ENCODE measurements at places on chromosomes 3 and 15. TPM values are rescaled to one million over a fixed set of nuclear protein-coding genes. Genes with fewer than 3 reads are reported as not detected.

GRCh38 chr3:130658678-130659077 lies 88.0 kb downstream of the PIK3R4 start:
- DNase-seq = no peak

- DNase-seq = no peak
Observed at GRCh38 chr3:14861446-14862302, 42.9 kb downstream of the FGD5 start.

GRCh38 chr3:43537225-43537624 lies 84.6 kb downstream of the ANO10 start:
- DNase-seq = peak; percentile 37

DNA sequence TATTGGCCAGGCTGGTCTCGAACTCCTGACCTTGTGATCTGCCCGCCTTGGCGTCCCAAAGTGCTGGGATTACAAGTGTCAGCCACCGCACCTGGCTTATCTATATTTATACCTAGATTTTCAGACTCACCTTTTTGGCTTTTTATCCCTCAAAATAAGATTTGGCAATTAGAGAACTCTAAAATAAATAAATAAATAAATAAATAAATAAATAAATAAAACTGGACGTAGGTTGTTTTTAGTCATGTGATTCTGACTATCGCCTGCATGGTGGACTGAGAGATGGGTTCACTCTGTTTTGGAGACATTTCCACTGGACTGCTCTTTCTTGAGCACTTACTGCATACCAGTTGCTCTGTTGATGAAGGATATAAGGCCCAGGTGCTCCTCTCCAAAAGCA lies 46.2 kb upstream of the AKAP13 start:
- DNase-seq = no peak

- no peak for DNase-seq
Observed at GRCh38 chr3:123853686-123854372, 30.3 kb downstream of the MYLK start.

DNA sequence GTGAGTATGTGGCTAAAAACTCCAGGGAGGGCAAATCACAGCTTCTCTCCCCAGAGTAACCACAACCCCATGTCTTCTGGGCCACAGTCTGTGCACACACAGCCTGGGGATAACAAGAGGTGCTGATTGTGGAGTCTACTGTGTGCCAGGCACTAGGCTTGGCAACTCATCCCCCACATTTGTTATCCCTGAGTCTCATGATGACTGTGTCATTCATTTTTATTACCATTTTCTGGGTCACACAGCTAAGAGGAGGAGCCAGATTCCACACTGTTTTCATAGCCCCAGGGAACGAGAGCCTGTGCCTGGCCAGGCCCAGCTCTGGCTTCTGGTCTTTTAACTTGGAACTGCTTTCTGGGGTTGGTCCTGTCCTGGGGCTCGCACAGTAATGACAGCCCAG lies 34.5 kb downstream of the ESYT3 start:
- DNase-seq = no peak

DNA sequence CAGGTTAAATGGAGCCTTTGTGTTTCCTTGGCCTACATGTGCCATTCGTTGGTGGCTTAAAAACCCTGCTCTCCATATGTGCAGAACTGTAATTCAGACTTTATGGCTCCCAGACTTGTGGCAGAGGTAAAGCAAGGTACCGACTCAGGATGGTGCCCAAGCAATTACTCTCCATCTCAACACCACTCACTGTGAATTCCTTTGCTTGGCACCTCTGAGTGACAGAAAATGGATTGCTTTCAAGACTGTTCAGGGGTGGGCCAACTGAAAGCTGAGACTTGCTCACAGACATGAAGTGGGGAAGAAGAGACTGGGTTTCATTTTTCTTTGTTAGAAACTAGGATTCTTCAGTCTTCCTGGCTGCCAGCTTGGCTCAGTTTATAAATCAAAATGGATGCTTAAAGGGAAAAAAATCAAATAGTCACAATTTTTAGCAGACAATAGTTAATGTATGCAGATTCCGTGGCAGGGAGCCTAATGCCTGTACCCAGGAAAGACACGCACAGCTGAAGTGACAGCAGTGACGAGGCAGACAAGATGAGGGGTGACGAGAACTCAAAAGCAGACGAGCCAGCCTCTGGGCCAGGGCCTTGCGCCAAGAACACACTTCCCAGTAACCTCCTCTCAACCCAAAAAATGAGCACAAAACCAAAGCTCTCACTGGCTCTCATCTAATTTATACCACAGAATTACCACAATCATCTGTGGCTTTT lies 207.9 kb upstream of the SLC2A2 start:
- no peak for DNase-seq

- no peak for DNase-seq
Observed at GRCh38 chr3:108008931-108009639, 81.7 kb downstream of the CD47 start.

DNA sequence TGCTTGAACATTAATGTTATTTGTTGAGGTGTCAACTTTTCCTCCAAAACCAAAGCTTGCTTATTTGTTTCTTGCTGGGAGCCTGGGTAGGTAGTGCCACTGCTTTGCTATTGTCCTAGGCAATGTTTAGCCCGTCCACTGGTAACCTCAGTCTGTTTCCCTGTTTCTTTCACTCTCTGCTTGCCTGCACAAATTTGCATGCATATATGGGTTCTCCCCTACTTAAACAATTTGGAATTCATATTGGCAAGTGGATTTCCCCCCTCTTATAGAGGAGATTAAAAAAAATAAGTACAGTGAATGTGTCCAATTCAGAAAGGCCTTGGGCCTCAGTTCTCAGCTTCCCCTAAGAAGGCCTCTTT lies 45.0 kb upstream of the BOC start:
- DNase-seq = no peak

- no peak for DNase-seq
Observed at GRCh38 chr3:157148196-157148889, 11.6 kb downstream of the CCNL1 start.

DNA sequence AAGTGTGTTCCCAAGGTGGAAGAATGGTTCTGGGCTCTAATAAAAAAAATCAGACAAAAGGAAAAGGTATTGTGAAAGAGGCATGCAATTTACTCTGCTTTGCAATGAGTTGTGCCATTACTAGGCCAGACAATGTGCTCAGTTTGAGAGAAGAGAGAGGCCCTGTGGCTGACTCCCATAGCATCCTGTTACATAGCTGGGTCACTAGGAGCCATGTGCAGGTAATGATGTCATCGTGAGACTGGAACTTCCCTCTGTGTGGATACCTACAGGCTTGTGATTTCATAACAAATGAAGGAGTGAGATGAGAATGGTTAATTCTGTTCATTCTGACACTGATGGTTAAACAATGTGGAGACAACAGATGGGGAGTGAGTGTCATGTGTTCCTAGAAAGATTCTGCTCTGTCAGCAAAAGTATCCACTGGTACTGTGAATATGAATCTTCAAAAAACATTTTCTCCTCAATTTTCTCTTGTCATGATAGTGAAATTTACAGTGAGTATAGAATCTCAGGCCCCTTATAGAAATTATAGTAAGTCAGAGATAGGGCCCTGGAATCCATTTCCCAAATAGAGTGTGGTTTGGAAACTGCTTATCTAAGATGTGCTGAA lies 648.7 kb upstream of the DPPA4 start:
- no peak for DNase-seq

GRCh38 chr3:8736436-8736835 lies 2.8 kb downstream of the CAV3 start:
- no peak for DNase-seq

GRCh38 chr3:62727536-62727935 lies 147.7 kb downstream of the CADPS start:
- DNase-seq = no peak

DNA sequence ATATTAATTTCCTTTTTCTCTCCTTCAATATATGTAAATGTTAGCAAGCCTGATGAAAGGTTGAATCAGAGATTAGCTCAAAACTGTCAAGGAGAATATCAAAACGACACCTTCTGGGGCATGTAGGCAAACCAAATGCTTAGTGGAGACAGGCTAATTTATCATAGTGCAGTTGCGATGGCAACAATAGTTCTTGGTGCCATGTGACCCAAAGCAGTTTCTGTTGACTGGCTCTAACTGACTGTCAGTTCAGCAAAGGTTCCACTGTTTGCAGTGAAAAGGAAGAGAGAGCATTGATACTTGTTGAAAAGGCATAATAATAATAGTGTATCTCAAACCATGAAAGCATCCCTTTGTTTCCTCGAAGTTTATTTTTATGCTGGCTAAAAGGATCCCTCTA lies 513.9 kb downstream of the NLGN1 start:
- peak; percentile 13 for DNase-seq

GRCh38 chr3:128360705-128361271 lies 105.9 kb downstream of the DNAJB8 start:
- no peak for DNase-seq

DNA sequence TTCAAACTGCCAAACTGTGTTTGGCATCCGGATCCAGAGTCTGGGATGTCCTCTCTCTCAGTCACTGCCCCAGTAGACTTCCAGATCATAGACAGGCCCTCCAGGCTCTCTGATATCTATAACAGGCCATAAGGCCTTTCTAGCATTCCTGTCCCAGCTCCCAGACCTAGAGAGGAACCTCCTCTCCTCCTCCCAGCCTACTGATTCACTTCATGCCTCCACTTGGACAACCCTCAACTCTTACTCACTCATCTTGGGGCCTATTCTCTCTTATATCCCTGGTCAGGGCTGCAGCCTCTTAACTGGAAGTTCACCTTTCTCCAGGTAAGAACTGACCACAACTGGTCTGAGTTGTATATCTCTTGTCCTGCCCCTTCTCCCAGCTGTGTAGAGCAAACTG lies 253.7 kb upstream of the TRIM42 start:
- DNase-seq = no peak

GRCh38 chr3:127851899-127852298 lies 29.6 kb upstream of the MGLL start:
- DNase-seq = peak; percentile 87

DNA sequence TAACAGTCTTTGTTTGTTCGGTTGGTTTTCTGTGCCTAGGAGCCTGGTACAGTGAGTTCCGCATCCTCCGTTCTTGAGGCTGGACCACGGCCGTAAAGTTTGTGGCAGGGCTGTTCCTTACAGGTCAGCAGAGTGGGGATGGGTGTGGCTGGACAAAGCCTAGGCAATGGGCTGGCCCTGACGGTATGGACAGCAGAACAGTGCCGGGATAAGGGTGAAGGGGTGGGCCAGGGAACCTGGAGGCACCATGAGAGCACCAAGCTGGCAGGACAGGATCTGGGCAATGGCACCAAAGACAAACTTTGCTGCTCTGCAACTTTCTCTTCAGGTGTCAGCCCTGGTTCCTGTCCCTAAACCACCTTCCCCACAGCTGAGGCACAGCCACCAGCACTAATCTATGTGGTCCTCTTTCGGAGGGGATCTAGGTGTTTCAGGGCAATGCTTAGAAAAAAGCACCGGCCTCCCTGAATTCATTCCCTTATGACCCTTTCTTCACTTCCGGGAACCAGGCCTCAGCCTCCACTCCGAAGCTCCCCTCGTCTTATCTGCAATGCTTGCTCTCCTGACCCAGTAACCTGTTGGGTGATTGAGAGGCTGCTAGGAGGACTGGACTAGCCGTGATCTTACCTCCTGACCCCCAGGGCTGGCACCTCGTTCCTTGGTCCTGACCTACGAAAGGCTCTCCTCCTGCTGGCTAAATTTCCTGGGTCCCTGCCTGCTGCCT lies 54.4 kb downstream of the KLHL6 start:
- no peak for DNase-seq

GRCh38 chr3:124089214-124089613 lies 97.3 kb upstream of the ROPN1 start:
- DNase-seq = no peak

GRCh38 chr3:63232764-63233396 lies 45.2 kb upstream of the SYNPR start:
- DNase-seq = no peak

DNA sequence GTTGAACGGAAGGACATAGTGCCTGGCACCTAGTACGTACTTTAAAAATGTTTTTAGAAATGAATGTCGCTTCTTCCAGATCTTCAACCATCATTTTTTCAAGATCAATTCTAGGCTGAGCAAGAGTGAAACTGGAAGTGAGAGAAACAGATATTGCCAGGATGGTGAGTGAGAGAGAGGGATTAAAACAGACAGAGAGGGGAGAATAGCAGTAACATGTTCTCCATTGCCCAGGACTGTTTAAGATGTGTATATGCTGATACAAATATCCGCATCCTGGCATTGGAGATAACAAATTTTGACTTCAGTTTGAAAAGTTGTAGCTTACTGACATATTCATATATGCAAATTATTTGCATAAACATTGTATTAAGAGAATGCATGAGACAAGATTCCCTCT lies 1156.1 kb downstream of the TBL1XR1 start:
- DNase-seq = no peak

DNA sequence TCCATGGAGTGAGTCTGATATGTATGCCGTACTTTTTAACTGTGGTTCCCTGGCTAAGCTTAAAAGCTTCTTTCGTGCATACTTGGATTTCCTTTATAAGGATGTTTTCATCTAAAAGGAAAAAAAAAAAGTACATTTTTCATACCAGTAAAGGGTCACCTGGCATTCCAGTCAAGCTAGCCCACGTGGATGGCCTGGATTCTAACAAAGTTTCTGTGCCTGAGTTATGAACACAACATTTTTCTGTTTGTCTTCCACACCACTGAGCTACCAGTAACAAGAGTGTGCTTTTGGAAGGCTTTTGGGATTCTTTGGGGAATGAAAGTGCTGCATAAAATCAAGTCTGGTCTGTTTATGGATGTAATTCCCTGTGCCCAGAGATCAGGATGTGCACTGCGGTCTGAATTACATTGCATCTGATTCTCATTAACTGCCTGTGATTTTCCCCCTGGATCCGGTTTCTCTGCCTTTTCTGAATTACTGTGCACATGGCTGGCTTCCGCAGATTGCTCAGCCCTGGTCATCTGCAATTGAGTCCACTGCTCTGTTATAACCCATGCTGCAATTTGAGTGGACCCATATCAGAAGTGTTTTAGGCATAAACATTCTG lies 38.2 kb upstream of the MAGI1 start:
- no peak for DNase-seq

- no peak for DNase-seq
Observed at GRCh38 chr3:160125258-160125657, 100.0 kb upstream of the C3orf80 start.

Gene FBXW12
- 1.2 TPM for total RNA-seq

Gene CISH
- 1.4 TPM for total RNA-seq

Gene FGD5
- total RNA-seq = 4.7 TPM

Gene ATXN7
- 26.7 TPM for total RNA-seq

Gene TICRR
- total RNA-seq = 5.7 TPM

Gene GOLGA8K
- total RNA-seq = 0.64 TPM

Gene NRG4
- 2.2 TPM for total RNA-seq

Gene ZPLD1
- 0.54 TPM for total RNA-seq

Gene ANKUB1
- 0.36 TPM for total RNA-seq

Gene FETUB
- total RNA-seq = not detected

Gene CCR8
- total RNA-seq = not detected

Gene VGLL3
- 2.5 TPM for total RNA-seq

Gene LINGO1
- total RNA-seq = 30.1 TPM

Measured in cerebellum (tissue), 4 donors.